A172 (cell line): ENCODE measurements at places on chromosomes 5 and 9. TPM values are rescaled to one million over a fixed set of nuclear protein-coding genes. Genes with fewer than 3 reads are reported as not detected.

DNA sequence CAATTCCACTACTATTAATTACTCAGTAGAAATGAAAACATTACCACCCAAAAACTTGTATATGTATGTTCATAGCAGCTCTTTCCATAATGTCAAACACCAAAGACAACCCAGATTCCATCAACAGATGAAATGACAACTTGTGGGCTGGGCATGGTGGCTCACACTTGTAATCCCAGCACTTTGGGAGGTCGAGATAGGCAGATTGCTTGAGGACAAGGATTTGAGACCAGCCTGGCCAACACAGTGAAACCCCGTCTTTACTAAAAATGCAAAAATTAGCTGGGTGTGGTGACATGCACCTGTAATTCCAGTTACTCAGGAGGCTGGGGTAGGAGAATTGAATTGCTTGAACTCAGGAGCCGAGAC, 11.5 kb downstream of the UIMC1 start:
- DNase-seq: no peak

DNA sequence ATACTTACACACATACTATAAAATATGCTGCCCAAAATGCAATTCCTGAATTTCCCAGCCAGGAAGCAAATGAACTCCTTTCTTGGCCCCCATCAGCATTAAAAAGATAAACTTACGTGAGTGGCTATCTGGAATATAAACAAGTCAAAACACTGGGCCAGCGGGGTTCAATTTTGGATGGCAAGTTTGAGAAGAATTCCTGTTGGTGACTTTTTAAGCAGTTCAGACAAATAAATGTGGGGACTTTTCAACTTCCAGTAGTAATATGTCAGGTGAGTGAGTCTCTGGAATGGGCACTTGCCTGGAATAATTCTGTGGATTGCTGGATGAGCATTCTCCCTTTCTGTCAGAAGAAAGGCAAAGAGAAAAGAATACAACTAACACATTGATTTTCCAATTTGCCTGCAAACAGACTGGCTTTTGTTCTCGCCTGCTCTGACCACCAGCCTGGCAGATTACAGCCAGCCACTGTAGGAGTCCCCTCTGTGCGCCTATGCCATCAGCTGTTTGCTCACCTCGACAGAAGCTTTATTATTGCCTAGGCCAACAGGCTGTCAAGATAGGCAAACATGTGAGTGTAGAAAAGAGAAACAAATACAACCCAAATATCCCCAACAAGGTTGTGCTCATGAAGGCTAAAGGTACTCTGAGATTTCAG, 78.6 kb downstream of the MRPS27 start:
- no peak for DNase-seq

- DNase-seq: no peak
Measured at GRCh38 chr5:138752341-138752950, 779 bp upstream of the CTNNA1 start.

DOK3 gene
- total RNA-seq: 0.19 and 1.7 TPM in 2 replicates

ANXA1 gene
- total RNA-seq: 920 and 1,111 TPM in 2 replicates
